PC-3 (cell line): ENCODE measurements at places on chromosomes 2 and 18.

DNA sequence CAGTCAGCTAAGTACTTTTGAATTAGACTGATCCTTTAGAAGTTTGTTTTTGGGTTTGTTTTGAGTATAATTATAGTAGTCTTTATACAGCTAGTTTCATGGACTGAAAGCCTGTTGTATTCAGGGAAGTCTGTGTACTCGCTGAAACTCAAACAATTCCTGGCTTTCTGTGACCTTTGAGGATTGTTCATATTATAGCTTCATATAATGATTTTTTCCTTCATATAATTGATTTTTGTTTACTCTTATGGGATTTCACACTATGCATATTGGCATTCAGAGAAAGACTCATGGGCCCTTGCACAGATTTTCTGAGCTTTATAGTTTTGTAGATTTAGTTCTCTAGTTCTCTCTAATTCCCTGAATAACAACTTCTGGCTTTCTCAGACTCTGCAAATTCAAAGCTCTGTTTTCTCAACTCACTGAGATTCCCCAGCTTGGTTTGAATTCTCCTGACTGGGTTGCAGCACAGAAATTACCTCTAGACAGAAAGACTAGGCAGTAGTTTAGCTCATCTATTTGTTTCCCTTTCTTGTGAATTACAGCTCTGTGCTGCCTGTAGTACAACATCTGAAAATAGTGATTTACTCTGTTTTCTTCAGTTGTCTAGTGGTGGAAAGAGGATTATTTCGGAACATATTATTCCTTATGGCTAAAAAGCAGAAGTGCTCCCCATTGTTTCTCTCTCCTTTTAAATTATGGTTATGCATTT lies 495.9 kb upstream of the CNTNAP5 start:
- DNase-seq = no peak

DNA sequence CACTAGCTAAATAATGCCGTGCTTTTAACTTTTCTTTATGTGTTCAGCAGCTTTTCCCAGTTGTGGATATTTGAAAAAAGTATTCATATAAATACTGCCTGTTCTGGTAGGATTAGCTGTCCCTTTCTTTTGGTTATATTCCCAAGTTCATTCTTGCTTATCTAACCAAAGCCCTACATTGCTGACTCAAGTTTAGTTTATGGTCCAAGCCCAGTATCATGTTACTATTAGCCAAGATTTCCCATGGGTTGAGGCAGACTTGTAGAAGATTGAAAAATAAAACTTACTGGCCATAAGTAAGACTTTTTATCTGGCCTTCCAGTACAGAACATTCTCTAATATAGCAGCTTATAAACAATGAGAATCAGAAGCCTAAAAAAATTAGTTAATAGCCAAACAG lies 49.7 kb upstream of the NFE2L2 start:
- DNase-seq = peak; percentile 52

GRCh38 chr2:120559401-120559800 lies 176.3 kb upstream of the GLI2 start:
- DNase-seq = peak; percentile 14

DNA sequence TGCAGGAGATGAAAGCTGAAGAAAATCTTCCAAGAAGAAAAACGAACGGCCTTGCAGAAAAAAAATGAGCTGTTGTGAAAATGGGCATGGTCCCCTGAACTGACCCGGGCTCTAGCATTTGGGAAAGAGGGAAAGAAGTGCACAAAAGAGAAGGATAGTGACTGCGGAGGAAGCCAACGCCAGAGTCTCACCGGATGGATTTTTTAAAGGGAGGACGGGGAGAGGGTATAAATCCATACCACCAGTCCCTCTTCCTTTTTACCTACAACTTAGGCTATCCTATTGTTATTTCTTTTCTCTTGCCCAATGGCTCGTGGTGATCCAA lies 601 bp downstream of the WDR35 start:
- DNase-seq = no peak

DNA sequence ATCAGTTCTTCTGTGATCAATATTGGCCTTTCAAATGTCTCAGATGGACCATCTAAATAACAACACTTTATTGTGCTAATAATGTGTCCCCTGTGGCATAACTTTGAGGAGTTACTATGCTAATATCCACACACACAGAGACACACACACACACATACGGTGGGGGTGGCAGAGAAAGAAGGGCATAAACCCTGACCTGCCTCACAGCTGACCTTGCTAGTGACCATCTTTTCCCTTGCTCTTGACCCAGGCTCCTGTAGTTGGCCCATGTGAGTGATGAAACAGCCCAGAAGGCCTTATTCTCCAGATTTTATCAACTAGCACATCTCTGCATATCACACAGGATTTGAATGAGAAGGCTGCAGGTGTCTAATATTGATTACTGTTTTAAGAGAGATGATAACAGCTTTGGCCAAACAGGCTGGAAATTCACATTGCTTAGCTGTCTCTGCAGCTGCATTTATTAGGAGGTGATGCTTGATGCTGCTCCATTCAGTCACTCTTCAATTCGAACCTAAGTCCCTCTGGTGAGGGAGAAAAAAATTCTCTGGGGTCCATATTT lies 176.4 kb downstream of the ACTR3 start:
- DNase-seq = no peak

DNA sequence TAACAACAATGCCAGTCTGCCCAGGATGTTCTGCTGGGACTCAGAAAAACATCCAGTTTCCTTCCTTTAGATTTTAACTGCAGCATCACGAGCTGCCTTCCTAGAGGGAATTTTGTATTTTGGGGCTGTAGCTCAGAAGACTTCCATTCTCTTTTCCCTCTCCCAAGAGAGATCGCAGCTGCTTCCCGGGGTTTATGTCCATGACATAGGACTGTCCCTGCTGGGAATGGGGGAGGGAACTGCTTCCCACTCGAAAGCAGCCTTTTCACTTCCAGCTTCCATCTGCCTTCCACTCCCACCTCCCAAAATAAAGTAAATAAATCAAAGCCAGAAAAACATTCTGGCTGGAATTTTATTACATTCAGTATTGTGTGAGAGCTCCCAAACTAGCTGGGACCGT lies 52.4 kb downstream of the LIMS1 start:
- DNase-seq = no peak

DNA sequence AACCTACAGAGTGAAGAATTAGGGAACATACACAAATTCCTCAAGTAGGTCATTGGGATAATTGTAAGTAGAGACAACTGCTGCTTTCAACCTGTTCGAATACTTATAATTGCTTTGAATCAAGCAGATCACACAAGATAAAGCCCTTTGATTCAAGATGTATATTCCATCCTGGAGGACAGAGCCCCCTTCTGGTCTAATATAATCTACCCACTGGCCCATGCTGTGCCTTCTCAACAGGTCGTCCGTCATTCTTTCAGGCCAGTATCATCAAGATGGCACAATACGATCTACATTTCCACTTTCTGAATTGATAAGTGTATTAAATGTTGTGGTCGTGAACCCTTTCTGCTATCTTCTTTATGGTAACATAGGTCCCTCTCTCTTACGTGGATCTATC lies 387.0 kb upstream of the CDH19 start:
- no peak for DNase-seq

GRCh38 chr2:27158468-27158867 lies 9.7 kb downstream of the TCF23 start:
- no peak for DNase-seq

GRCh38 chr2:178528647-178529046 lies 48.4 kb downstream of the PLEKHA3 start:
- no peak for DNase-seq

- no peak for DNase-seq
Observed at GRCh38 chr2:171814883-171815282, 79.2 kb downstream of the SLC25A12 start.

- peak; percentile 52 for DNase-seq
Observed at GRCh38 chr2:151575338-151575737, 158.9 kb downstream of the NEB start.

DNA sequence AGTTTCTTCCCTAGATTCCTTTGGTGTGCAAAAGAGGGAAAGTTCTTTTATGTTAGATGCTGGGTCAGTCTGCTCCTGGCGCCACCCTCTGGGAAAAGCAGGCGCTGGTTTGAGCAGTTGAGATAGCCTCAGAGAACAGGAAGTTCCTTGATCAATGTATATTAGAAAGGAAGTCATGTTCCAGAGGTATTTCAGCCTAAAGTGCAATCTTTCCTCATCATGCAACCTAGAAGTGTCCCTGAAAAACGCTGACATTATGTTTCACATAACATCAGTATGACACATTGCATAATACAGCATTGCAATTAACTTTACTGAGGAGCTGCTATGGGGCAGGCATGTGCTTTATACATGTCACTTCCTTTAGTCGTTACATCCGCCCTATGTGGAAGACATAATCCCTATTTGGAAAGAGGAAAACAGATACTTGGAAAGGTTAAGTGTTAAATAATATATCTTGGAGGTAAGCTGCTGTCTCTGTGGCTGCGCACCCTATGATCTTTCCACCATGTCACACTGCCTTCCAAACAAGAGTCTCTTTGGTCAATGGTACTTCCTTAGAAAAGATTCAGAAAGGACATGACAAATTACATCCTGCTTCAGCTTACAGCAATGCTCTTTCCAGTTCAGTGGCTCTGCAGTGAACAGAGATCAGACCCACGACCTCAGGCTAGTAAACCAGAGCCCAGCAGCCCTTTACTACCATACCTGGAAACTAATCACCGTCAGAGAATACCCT lies 369.7 kb downstream of the RAD51AP2 start:
- DNase-seq = no peak

GRCh38 chr18:64099244-64099643 lies 49.6 kb downstream of the LINC00305 start:
- DNase-seq = no peak

DNA sequence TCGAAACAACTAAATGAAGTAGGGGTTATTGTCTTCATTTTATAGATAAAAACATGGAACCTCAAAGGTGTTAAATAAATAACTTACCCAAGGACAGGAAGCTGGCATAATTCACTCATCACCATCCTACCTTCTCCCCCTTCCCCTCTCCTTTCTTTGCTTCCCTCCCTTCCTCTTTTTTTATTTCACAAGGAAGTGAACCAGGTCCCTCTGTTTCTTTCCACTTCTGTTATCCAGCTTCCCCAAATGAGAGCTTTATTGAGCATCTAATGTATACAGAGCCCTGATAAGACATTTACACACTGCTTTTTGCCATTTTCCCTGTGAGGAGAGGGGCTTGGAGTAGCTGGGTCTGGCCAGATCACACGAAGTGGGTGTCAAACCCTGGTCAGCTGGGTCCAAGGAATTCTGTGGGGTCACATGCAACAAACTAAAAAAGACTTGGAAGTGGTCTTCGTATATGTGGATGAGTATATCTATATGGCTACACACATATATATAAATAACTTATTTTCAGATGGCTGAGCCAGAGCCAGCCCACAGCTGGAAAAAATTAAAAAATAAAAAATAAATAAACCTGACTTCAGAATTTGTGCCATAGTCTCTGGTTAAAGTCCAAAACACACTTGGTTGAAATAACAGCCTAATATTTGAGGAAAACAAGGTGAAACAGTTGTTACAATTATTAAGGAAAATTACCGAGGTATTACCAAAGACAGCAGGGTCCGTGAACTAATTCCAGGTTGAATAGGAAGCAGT lies 49.3 kb upstream of the FOSL2 start:
- no peak for DNase-seq

GRCh38 chr2:191977754-191978153 lies 130.9 kb upstream of the CAVIN2 start:
- no peak for DNase-seq
